Spinal cord (tissue), 10 donors: ENCODE measurements at places on chromosomes 7 and 10.

DNA sequence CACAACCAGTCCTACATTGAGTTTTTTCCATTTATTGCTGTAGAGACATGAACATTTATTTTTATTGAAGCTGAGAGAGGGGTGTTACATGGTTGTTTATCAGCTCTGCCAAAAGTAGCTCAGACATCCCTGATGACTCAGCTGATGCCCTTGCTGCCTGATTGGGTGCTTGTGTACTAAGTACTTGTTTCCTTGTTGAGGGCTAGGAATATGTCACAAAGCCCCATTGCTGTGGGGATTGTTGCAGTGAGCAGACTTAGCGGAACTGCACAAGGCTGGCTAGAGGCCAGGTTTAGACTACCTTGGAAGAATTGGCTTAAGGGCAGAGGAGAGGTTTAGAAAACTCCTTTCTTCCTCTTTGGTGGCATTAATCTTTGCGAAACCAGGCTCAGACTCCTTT, 110.6 kb downstream of the AUTS2 start:
- no peak for DNase-seq

- DNase-seq = no peak
Observed at GRCh38 chr10:110507346-110507745, 9.6 kb downstream of the DUSP5 start.

DNA sequence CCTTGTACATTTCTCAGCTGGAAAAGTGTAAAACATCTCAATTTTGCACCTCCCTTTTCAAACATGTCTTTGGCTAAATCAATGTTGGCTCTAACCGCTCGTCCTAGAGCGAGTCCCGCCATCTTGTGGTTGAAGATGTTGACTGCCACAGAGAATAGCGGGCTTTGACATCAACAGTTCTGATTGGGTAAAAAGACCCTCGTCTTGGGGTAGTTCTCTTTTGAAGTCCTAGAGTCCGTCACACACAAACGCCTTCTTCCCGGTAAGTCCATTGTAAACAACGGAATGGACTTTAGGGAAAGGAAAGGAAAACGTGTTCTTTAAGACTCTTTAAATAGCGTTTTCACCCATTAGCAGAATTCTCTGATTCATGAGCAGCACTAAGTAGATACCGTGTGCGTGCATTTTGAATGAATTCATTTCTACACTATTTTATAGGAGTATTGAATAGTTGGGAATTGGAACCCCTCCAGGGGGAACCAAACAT, 452 bp upstream of the RPP30 start:
- peak; percentile 69 for DNase-seq

- DNase-seq = no peak
Observed at GRCh38 chr10:79282388-79282787, 64.9 kb upstream of the PPIF start.

- no peak for DNase-seq
Observed at GRCh38 chr7:2517678-2518507, 1.7 kb upstream of the LFNG start.

DNA sequence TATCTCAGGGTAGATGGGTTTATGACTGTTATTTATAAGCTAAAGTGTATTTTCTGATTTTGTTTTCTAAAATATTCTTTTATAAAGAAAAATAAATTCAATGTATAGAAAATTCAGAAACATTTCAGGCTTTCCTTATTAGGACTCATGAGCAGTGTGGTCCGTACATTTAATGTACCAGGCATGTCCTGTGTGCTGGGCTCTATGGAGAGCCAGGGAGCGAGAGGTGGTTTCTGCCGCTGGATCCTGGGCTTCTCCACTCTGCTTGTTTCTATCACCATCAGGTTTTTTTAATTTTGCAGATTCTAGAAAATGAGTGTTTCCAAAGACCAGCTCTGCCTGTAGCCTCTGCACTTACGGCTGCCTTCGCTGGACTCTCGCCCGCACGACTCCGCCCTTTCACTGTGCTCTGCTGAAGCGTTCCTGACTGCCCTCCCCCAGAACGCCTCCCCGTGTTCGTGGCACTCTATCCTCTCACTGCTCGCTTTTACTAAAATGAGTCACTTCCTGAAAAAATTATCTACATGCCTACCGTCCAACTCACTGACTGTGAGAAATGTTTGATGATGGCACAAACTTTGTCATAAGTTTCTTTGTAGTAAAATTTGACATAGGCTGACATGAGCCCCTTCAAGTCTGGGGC, 188.5 kb downstream of the ZMYND11 start:
- DNase-seq = no peak

DNA sequence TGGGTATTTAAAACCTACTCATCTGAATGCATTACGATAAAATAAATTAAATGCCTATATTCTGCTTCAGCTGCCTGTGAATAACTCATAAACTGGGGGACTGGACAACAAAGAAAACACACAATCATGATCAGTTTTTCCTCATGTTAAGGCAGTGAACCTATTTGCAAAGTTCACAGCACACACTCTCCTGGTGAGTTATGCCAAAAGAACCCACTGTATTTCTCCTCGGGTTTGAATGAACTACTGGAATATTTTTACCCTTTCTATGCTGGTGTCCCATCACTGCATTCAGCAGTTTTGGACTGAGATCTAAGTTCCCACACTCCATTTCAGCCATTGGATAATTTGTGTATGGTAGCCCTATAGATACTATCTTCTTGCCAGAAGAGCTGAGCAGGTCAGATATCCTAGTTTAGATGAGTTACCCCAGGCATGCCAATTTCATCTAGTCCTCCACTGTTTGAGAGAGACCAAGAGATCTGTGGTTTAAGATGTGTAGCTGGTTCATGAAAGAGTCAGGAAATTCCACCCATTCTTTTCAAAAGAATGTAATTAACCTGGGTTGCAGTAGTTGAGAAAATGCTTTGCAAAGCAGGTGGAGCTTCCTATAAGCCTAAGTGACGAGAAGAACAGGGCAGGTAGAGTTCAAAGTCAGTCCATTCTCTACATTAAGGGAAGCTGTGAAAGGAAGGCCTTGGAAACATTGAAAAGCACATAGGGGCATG, 101.7 kb downstream of the PLXDC2 start:
- DNase-seq = no peak

GRCh38 chr10:49090189-49090575, 25.1 kb downstream of the VSTM4 start:
- DNase-seq = no peak

DNA sequence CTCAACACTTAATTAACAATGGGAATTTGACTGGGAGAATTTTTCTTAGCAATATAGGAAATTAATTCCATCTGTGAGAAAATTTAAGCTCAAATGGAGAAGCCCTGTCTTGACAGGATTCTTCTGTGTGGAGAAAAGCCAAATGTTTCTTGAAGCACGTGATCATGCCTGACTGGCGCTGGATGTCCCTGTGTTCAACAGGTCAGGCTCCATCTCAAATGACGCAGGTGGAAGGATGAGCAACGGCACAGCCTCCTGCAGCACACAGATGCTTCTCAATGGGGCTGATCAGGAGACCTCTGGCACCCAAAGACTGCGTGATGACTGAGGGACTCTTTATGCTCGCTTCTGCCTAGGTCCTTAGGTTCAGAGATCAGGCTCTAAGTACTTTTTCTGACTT, 143.8 kb downstream of the RSU1 start:
- DNase-seq = no peak

- no peak for DNase-seq
Observed at GRCh38 chr7:130153211-130153908, 51.8 kb downstream of the TMEM209 start.

DNA sequence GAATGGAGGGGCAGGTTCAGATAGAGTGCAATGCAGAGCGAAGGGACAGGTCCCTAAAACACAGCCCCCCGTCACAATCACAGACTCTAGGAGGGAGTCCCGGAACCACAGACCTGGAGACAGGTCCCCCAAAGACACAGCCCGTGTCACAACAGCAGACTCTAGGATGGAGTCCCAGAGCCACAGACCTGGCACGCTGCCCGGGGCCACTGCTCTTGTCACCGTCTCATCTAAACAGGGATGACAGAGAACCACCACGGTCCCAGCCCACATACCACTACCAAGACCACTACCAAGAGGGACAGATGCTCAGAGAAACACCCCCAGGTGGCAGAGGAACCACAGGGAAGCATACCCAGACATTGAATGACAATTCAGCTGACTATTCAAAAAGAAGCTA, 183.9 kb downstream of the TCERG1L start:
- no peak for DNase-seq

GRCh38 chr7:1663223-1663622, 6.9 kb upstream of the ELFN1 start:
- DNase-seq = no peak

- DNase-seq = peak; percentile 19
Observed at GRCh38 chr7:51080622-51081269, 235.9 kb downstream of the COBL start.

- DNase-seq = peak; percentile 73
Observed at GRCh38 chr7:130721486-130722277, 12.3 kb downstream of the KLF14 start.
